ENCODE measurements at places on chromosomes 11 and 22.

GRCh38 chr11:5225480-5225871 is 1.4 kb downstream of the HBB start:
- DNase-seq: no peak

- no peak for DNase-seq
These were observed 5.3 kb downstream of the NEAT1 start for GRCh38 chr11:65427691-65428577.

GRCh38 chr11:78195917-78196560 is 7.3 kb downstream of the USP35 start:
- DNase-seq: no peak

- DNase-seq: no peak
These were observed 17.1 kb upstream of the ADORA2A start for GRCh38 chr22:24410110-24410856.

DNA sequence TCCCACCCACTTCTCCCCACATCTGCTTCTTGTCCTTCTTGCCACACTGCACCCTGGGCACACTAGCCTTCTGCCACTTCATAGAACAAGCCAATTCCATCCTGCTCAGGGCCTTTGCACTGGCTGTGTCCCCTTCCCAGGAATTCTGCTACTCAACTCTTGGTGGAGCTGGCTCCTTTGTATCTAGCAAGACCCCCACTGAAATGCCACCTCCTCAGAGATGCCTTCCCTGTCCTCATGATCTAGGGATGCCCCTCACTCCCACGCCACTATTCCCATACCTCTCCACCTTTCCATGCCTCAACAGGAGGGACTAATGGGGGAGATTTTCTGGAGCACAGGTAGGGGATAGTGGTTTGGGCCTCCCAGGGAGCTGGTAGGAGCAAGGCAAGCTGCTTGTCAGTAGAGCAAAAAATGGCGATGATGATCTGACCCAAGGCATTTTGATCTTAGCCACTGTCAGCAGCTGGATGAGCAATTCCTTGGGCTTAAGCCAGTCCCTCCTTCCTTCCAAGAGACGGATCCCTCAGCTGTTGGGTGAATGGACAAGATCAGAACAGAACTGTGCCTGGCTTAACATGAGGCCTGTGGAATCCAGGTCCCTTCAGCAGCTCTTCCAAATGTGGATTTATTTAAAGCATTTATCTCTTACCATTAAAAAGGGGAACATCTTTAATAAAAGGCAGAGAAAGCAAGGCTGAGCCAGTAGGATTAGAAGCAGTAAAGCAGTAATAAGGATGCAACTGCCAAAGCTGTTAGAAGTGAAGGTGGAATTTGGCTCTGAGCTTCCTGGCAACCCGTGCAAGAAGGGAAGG is 4.0 kb upstream of the PRDM11 start:
- DNase-seq: peak; percentile 47

DNA sequence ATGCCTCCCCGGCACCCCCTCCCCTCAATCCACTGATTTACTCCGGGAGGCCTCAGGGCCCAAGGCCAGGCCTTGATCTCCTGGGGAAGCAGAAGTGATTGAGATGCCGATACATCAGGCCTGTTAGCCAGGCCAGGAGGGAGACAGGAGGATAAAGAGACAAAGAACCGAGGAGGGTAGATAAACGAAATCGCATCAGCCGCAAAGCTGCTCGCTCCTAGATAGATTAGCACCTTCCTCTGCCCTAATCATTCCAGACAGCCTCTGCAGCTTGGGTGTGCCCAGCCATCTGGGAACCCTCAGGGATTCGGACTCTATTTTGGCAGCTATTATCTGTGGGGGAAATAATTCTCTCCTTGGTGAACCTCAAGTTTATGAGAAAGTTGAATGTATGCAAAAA is 121.2 kb downstream of the ABTB2 start:
- no peak for DNase-seq

- DNase-seq: no peak
These were observed 5.3 kb downstream of the MALAT1 start for GRCh38 chr11:65503949-65504673.

GRCh38 chr11:86208572-86208971 is 36.0 kb upstream of the EED start:
- DNase-seq: no peak

GRCh38 chr11:75024764-75025211 is 36.1 kb downstream of the NEU3 start:
- DNase-seq: no peak

DNA sequence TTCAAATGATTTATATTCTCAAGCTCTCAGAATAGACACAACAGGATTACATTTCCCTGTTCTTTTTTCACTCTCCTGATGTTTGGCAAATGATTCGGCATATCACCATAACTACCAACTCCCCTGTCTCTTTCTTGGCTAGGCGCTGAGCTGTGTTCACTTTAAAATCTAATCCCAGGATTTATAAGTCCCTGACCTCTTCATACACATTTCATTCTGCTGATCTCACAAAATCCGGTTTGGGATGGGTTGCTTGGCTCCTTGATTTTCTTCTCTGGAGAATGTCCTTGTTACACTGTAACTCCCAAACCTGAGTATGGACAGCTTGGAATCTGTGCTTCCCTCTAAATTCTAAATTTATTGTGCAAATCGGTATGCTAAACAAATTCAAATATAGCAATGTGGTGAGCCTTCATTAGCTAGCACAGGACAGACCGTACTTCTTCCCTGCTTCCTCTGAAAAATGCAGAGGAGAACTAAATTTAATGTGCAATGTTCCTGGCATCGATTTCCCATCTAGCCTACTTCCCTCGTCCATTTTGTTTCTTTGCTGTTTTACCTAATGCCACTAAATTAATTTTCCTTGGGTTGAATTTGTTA is 858.5 kb upstream of the FAT3 start:
- DNase-seq: peak; percentile 36

DNA sequence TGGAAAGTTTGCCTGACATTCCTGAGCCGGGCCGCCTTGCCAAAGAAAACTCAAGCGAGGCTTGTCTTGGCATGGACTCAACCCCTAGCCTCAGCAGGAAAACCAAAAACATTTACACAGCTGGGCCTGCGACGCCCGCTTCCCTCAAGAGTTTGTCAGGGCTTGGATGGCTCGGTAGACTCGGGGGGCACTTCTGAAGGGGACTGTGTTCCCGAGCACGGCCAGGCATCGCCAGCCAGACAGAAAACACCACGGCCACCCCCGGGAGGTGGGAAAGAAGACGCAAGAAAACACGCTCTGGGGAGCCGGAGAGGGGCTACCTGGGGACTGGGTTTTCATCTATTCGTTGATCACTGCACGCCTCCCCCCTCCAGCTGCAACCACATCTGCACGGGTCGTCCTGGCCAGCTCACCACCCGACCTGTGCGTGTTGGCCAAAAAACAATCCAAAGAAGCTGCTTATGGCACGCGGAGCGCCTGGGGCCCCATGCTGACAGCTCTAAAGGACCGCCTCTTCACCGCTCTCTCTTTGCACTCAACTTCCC is 380.7 kb downstream of the MN1 start:
- peak; percentile 95 for DNase-seq

DNA sequence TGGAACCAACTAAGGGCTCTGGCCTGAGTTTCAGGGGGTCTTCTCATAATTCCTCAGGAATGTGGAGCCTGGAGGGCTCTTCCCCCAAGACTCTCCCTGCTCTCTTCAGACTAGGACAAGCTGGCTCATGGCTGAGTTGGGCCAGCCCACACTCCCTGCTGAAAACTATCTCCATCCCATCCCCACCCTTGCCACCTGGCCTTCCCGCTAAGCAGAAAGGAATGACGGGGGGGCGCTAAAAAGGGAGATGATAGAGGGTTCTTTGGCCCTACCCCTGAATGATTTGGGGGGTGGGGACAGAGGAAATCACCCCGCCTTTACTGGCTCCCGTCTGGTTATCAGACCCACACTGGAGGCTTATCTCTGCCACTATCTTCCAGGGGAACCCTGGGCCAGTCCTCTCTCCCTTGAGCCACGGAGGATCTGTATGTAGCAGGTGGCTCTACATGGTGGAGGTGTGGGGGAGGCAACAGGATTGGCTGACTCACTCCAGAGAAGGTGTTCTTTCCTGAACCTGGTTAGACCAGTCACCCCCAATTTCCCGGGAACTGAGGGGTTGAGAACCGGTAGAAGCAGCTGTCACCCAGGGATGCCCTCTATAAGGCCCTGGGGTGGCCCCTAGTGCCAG is 5.7 kb downstream of the SMTN start:
- peak; percentile 28 for DNase-seq

- no peak for DNase-seq
These were observed 98.0 kb upstream of the SOX6 start for GRCh38 chr11:16454289-16454863.

DNA sequence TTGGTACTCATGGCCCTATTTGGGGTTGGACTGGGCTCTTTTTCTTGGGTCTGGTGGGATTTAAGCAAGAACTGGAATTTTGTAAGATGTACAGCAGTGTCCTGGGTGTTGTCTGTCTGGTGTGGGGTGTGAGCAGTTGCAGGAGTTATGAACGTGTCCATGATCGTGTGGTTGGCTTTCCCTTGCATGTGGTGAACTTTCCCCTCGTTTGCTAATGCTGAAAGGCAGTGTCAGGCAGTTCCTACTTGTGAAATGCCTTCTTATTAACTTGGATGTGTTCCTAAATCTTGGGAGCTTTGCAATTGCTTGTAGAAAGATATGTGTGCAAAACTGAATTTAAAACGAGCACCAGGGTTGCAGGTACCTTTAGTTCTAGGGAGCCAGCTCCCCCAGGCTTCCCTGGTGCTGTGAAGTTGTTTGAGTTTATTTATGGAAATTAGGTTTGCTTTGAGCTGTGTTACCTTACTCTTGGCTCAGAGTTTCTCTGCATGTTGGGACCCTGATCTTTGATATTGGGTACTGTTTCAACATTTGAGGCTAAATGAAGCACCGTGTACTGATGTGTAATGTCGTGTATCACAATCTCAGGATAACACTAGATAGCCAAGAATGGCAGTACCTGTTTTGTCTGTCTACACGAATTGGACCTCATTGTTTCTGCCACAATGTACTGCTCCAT is 35.8 kb upstream of the HSD17B12 start:
- no peak for DNase-seq

DNA sequence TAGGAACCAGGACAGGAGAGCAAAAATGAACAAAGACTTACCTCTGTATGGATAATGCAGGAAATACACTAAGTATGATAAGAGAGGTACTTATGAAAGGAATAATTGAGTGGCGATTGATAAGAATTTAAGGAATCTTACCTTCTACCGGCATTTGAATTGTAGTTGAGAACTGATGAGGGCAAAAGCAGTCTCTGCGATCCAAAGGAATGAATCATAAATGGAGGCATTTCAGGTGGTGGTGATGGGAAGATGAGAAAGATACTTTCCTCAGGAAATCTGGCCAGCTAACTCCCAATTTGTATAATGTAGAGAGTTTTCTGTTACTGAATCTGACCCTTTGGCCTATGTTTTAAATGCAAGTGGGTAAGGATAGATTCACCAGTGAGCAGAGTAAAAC is 71.9 kb upstream of the C11orf87 start:
- no peak for DNase-seq

- DNase-seq: no peak
These were observed 14.5 kb downstream of the ACP2 start for GRCh38 chr11:47233989-47234668.

DNA sequence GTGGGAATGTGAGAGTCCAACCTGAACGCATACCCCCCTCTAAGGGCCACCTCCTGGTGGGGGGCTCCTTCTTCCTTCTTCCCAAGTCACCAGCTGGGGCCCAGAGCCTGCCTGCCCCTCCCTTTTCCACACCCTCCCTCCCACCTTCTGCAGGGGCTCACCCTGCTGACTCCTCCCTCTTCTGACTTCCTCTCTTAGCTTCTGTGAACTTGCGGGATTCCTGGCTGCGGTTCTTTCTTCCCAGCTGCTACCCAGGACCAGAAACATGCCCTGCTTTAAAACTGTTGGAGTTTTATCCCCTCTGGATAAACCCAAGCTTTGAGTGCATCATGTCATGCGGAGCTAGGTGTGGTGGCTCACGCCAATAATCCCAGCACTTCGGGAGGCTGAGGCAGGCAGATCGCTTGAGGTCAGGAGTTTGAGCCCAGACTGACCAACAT is 10.2 kb downstream of the LRRC74B start:
- DNase-seq: no peak

GRCh38 chr22:38461414-38462081 is 6.3 kb upstream of the KDELR3 start:
- peak; percentile 84 for DNase-seq

DNA sequence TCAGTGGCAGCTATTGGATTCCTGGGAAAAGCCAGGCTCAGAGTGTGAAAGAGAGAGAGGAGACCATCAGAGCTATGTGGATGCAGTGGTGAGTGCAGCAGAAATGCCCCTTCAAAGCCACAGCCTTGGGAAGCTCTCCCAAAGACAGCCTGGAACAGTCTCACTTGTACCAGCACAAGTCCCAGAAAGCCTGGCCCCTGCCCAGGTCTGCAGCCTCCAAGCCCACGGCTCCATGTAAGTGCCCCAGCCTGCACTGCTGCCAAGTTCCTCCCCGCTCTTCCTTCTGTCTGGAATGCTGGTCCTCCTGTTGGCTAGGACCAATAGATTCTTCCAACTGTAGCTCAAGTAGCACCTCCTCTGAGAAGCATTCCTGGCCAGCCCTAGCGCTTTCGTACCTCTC is 539.7 kb downstream of the MIAT start:
- peak; percentile 63 for DNase-seq

DNA sequence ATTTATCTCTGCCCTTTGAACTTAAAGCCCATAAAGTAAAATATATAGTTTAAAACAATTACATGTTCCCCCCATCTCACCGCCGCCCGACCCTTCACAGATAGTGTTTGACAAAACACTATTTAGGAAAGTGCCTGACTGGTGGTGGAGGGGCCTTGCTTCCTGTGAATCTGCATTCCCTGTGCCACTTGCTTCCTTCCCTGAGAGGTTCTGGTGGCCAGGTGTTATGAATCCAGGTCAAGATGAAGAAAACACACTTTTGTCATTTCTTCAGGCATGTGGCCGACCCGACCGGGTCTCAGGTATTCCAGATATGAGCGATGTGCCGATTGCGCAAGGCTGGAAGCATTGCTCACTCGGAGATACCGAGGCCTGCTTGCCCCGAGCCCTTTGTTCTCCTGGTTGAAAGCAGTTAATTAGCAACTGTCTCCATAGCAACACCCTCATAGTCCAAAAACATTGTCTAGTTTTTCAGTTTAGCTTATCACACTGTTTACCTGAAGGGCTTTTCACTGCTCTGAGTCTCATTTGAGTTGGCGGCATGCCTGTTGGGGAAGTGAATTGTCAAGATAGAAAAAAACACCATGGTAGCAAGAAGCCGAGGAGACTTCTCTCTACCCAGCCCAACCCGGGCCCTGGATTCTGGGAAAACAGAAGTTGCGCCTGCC is 128.3 kb downstream of the TEAD1 start:
- no peak for DNase-seq
